Activated CD8-positive, alpha-beta memory T cell treated with anti-CD3 and anti-CD28 coated beads for 24 hours (primary cell): ENCODE measurements at places on chromosomes 4 and X.

- no peak for DNase-seq
Observed at GRCh38 chrX:101759000-101759399, 99.3 kb upstream of the ARMCX2 start.

- DNase-seq = no peak
Observed at GRCh38 chr4:108979759-108980158, 216.9 kb upstream of the ETNPPL start.

DNA sequence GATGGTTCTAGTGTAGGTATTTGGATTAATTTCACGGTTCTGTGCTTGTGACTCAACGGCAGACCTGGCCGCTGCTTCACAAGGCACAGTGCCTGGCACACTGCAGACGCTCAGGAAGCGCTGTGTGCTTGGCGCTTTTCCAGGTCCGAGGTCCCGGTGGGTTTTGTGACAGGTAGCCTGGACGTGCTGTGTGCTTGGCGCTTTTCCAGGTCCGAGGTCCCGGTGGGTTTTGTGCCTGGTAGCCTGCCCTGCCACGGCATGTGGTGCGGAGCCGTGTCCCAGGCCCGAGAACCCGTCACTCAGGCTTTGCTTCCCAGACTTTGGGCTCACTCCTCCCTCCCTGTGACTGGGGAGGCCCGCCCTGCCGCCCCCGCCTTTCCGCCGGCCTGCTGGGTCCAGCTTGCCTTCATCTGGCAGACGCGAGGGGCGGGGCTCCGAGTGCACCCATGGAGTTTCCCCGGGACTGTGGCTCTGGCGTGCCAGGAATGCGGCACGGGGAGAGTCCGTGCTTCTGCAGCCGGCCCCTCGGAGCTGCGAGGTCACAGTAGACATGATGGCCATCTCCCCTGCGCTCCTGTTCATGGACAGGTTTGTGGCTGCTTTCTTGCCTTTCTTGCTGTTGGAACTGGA, 44.2 kb downstream of the TBC1D14 start:
- no peak for DNase-seq

GRCh38 chrX:149151805-149152757, 353.0 kb downstream of the IDS start:
- DNase-seq = no peak

- DNase-seq = no peak
Observed at GRCh38 chr4:143559757-143560147, 46.2 kb downstream of the SMARCA5 start.

DNA sequence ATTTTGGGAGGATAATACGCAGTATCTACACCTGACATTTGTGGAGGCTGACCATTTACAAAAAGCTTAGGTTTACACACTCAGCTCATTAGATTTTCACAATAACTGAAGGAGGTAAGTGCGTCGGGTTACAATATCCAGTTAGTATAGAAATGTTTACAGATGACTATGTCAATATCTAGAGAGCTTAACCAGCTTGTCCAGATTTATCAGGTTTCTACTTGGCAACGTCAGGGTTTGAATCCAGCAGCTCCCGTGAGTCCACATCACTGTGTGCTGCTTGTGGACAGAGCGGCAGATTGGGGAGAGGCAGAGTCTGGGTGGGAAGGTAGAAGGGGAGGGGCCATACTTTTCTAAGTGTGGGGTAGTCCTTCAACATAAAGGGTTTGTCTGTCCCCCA, 28.3 kb downstream of the ARHGAP10 start:
- DNase-seq = no peak

DNA sequence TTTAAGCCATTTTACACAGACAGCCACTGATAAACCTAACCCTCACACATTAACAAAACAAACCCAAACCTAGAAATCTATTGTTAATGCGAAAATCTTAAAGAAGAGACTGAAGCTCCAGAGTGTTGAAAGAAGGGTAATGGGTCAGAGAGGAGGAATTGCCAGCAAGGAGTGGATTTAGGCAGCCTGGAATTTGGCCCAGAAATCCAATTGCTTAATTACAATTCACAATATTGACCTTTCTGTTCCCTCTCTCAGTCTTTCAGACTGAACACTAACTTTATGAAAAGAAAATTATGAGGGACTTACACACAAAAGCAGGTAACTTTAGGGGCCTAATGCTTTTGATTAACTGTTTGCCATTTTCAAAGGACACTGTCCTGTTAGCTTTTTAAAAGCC, 185.2 kb upstream of the GPC4 start:
- no peak for DNase-seq

DNA sequence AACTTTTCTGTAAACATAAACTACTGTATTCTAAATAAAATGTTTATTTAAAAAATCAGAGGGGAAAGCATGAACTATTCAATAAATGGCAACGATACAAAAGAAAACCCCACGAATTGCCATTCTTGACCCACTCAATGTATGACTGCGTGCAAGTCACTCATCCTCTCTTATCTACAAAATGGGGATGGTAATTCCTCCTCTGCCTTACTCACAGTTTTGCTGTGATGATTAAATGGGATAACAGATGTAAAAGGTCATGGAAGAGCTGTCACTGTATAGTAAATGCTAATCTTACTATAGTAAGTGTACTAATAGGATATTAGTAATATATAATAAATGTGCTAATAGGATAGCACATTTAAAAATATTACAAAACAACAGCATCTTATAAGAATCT, 173.4 kb downstream of the SCFD2 start:
- DNase-seq = no peak

DNA sequence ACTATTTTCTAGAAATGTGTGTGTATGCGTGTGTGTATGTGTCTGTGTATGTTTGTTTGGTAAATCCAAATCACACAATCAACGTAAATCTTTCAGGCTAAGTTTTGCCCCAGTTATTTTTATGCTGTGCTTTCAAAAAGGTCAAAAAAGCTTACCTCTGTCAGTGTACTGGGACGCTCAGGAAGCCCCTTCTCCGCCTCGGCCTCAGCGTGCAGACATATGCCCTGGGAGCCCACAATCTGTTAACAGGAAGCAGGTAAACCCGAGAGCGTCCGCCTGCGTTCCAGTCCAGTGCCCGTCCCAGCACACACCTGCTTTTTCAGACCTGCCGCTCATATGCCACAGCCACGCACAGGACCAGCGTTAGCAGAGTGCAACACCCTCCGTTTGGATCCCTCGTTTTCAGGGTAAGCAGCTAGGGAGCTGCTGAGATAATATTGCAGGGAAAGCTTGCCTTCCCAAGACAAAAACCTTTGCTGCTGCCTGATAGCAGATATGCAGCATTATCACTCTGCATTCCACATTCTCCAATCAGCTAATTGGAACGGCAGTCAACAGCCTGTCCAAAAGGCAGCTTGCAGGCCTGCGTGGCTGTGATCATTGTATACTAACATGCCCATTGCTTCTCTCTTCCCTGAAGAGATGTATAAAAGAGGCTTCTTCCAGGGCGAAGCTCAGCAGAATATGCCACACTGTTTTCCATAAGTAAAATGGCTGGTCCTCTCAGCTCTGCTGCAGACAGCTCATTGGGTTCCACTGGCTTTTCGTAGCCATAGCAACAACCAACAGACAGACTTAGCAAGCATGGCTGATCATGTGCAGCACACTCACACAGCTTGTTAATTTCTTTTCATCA, at the start of gene SORBS2:
TSS of gene SORBS2 (minus strand) at position 686 of the 856 bp plus-strand sequence. CDS start 121,623 bp downstream, outside the sequence.
- no peak for DNase-seq

- no peak for DNase-seq
Observed at GRCh38 chr4:54372951-54373350, 143.9 kb downstream of the PDGFRA start.

GRCh38 chr4:184021389-184021788, 116.3 kb downstream of the STOX2 start:
- no peak for DNase-seq

- no peak for DNase-seq
Observed at GRCh38 chr4:177301126-177301639, 8.5 kb upstream of the NEIL3 start.

DNA sequence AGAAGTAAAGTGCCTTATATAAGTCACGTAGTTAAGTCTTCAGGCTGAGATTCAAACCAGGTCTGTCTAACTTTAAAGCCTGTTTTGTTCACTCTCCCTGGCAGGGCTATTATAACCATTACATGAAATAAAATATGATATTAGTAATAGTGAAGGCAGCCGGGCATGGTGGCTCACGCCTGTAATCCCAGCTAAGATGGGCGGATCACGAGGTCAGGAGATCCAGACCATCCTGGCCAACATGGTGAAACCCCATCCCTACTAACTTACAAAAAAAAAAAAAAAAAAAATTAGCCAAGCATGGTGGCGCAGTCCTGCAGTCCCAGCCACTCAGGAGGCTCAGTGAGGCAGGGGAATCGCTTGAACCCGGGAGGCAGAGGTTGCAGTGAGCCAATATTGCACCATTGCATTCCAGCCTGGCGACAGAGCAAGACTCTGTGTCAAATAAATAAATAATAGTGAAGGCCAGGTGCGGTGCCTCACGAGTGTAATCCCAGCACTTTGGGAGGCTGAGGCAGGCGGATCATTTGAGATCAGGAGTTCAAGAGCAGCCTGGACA, 22.1 kb upstream of the SOWAHD start:
- no peak for DNase-seq

- no peak for DNase-seq
Observed at GRCh38 chrX:40845331-40845911, 110.1 kb upstream of the MED14 start.

DNA sequence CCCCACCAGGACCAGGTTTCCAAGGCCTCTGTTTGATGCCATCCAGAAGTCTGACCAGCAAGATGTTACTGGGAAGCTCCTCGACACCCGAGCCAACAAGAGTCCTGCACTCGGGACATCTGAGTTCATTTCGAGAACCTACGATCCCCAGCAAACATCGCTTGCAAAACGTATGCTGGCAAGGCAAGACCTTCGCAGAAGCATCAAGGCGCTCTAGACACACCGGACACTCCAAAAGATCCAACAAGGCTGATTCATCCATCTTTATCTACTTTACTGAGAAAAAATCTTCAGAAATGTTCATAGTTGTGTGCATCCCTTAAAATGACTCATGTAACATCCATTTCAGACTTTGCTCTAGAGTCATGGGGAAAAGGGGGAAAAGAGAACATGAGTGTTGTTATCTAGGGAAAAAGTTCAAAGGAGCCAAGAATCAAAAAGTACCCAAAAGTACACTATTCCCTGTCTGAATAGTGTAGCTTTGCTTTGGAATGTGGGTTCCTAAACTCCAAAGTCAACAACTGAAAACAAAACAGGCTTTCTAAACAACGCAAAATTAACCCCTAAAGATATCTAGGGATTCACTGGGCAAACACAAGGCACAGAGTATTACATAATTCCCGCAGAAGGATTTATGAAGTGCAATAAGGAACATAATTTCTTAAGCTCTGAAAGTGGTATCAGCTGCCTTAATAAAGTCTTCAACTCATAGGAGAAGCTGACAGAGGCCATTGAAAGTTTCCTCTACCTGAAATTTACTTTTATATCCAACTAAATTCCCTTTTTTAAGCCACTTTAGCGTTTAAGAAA, 1.6 kb downstream of the SH3RF1 start:
- no peak for DNase-seq

DNA sequence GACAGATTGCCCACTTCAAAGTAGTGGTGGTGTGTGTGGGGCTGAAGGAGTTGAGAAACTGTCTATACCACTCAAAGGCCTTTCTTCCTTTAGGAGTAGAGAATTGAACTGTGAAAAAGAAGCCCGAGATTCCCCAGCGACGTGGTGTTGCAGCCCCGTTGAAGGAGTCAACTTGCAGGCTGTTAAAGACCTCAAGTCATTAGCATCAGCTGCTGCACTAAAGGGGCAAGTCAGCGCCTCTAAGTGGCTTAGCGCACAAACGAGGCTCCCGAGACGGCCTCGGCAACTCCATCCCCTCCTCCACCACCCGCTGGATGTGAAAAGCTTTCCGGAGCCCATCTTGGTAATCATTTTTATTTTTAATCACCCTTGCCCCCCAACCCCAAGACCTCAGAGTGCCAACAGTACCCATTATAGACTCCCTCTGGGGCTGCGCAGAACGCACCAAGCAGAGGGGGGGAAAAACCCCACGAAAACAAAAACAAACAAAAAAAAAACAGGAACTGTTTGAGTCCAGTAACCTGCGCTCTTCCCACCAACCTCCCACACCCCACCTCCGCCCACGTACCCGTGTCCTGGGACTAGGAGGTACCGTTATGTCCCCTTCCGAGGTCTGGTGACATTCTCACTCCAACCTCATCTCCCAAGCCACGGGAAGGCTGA, 913 bp upstream of the PRDM8 start:
- DNase-seq = no peak

DNA sequence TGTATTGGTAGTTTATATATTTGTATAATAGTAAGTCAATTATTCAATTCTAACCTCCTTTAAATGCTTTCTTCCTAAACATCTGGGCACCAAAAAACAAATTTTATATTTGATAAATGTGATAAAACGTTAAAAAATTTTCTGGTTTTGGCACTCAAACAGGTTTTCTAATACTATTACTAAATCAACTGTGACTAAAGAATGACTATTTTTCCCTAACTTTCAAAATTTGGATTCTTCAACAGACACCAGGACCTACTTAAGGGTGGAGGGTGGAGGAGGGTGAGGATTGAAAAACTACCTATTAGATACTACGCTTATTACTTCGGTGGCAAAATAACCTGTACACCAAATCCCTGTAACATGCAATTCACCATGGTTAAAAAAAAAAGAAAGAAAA, 555.5 kb downstream of the IL15 start:
- DNase-seq = no peak

DNA sequence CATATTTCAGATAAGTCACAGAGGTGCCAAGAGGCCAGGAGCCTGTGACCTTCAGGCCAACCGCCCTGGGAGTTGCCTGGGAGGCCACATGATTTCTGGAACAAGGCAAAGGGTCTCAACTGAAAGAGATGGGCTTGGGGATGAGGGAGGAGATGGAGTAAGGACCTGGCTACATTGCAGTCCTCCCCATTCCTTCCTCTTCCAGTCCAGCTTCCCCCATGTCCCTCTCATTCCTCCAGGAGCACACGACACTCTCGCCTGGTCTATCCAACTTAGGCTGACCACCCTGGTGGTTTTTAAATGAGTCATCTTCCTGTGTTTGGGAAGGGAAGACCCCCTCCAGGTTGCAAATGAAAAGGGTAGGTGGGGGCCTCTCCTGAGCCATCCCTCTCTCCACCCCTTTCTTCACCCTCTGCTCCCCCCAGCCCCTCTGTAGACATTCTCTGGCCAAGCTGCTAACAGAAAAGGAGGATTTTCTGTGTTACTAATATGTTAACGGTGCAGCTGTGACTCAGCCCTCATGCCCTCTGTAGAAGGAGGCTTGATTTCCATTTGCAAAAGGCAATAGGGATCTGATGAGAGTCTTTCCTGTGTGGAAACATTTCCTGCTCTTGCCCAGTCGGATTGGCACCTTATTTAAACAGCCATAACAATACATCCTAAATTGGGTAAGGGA, 79.2 kb downstream of the RTL5 start:
- peak; percentile 26 for DNase-seq

GRCh38 chr4:683247-683897, 5.6 kb downstream of the SLC49A3 start:
- no peak for DNase-seq
